Stimulated activated CD4-positive, alpha-beta T cell treated with anti-CD3 and anti-CD28 coated beads, Interleukin-1b, Interleukin-23, amount 100 ng/mL, for 24 hours (primary cell): ENCODE measurements at places on chromosomes 6 and 20.

- no peak for DNase-seq
Measured at GRCh38 chr20:13638162-13638495, 603 bp downstream of the TASP1 start.

GRCh38 chr6:13038315-13038714, 290.0 kb downstream of the TBC1D7 start:
- DNase-seq = no peak

DNA sequence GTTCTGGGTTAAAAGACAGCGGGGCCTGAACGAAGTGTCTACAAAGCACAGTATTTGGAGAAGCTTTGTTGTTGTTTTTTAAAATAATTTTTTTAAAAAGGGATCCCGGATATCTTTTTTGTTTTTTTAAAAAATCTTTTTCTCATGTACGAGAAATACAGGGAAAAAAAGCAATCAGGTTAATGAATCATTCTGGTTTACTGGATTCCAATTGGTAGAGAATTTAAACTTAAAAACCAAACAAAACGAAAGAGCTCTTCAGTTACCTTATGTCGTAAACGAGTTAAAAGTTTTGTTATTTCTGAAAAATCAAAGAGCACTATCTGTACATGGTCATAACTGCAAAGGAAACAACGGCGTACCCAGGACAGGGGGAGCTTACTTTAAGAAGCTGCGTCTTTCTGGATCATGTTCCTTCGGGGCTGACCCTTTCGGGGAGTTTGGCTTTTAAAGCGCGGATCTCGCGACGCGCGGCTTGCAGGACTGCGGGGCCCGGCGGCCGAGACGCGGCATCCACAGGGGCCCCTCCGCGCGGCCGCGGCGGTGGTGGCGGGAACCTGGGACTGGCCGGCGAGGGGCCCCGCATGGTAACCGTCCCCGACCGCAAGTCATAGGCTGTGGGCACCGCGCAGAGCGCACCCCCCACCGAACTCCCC, 927 bp downstream of the IL20RA start:
- DNase-seq = no peak

DNA sequence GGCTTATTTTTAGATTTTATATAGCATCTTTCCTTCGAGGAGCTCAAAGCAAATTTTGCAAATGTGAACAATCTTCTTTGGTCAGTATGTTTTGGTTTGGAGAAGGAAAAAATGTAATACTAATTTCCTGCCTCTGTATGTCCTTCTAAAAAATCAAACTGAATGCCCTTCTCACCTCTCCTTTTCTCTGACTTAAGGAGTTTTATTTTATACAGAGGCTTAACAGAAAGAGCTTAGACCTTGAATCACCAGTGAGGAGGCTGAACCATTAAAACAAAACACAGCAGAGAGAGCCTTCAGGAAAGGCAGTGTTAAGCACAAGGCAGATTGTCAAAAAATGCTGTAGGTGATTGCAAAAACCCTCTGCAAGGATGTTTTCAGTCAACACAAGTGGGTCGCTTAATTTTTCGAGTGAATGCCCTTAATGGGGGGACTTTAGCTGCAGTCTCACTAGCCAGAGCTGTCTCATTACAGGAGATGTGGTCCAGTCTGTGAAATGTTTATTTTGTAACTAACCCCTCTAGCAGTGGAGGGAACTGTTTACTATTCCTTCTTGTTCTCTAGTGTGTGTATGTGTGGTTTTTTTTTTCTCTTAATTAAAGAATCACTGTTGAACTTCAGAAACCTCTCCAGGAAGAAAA, 481.3 kb upstream of the CITED2 start:
- no peak for DNase-seq

DNA sequence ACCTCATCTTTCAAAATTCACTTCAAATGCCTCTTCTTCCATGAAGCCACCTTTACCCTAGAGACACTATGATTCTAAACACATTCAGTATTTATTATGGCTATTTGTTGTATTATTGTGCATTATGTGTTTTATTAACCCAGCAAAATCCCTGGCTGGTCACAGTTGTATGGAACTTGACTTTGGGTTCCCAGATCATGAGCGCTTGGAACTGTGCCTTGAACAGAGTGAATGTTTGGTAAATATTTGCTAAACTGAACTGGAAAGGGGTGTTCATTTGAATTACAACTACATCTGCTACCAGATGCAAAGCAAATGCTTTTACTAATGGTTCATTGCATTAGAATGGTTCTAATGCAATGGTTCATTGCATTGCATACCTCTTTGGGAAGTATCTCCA, 259.8 kb downstream of the PKHD1 start:
- DNase-seq = no peak

- DNase-seq = no peak
Measured at GRCh38 chr6:12294851-12295536, 4.8 kb downstream of the EDN1 start.

- DNase-seq = no peak
Measured at GRCh38 chr6:124798942-124799496, 163.2 kb upstream of the RNF217 start.

GRCh38 chr6:55578537-55579363, at the start of gene HMGCLL1:
Gene HMGCLL1, minus strand, starts transcription at chr6:55579192. Its CDS starts 137 bp downstream, at chr6:55579055.
- no peak for DNase-seq

- peak; percentile 50 for DNase-seq
Measured at GRCh38 chr6:106098383-106099234, 12.5 kb downstream of the PRDM1 start.

- no peak for DNase-seq
Measured at GRCh38 chr6:168014428-168014827, 17.0 kb downstream of the KIF25 start.

GRCh38 chr6:106574741-106575458, 54.4 kb downstream of the RTN4IP1 start:
- DNase-seq = no peak

- no peak for DNase-seq
Measured at GRCh38 chr20:50513169-50514034, 3.2 kb downstream of the PTPN1 start.

DNA sequence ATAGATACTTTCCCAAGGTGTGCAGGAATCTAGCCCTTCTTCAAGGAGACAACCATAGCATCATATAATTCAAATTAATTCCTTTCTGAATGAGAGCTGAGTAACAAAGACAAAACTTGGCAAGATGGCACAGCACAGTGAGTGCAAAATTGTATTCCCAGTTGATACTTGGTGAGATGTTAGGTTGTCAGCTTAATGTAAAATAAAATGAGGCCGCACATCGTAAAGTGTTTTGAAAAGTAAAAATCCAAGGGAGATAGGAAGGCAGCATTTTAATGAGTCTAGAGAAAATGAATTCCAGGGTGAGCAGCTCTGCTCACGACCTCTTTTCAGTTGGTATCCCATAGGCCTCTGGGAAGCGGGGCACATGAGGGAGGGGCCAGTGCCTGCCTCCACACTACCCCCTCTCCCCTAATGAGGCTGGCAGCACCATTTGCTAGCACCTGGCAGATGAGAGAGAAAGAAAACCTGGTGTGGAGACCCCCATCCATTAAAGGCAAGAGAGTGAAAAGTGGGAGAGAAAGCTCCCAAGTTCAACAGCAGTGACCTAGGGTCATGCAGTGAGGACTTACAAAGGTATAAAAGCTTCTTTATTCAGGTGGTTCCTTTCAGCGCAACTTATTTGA, 158.4 kb downstream of the BTBD9 start:
- DNase-seq = no peak

DNA sequence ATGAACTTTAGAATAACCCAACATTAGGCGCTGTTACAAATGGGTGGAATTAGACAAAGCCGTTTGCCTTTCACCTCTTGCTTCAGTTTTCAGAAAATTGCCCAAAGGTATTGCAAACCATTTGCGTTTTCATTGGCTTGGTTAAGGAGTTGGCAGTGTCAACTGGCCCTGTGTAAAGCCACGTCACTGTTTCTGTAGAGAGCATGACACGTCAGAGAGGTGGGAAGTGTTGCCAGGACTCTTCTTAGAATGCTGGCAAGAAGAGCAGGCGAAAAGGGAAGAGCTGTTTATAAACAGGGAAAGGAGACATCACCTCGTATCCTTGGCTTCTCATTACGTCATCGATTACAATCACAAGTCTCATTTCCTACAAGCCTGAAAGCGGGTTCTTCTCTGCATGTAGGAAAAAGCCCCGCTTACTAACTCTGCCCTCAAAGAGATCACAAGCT, 4.2 kb upstream of the IRF4 start:
- no peak for DNase-seq

DNA sequence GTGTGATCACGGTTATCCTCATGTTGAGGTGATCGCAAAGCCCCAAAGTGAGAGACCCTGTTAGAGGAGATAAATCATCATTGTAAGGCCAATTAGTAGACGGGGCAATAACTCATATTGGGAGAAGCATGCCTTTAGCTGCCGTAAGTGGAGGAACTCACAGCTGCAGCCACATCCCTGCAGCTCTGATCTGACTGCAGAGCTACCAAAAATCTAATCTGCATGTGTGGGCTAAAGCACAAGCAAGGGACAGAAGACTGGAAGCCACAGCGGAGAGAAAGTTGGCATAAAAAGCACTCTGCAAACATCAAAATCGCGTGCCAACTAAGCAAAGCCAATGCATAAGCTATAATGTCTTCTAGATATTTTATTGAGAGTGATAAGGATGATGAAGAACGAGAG, 79.8 kb downstream of the TBC1D7 start:
- DNase-seq = no peak

GRCh38 chr6:73656531-73657145, 2.8 kb upstream of the SLC17A5 start:
- DNase-seq = no peak

- no peak for DNase-seq
Measured at GRCh38 chr20:50017576-50018248, 34.9 kb downstream of the SNAI1 start.

GRCh38 chr6:43838276-43839036, 68.4 kb downstream of the VEGFA start:
- DNase-seq = no peak

DNA sequence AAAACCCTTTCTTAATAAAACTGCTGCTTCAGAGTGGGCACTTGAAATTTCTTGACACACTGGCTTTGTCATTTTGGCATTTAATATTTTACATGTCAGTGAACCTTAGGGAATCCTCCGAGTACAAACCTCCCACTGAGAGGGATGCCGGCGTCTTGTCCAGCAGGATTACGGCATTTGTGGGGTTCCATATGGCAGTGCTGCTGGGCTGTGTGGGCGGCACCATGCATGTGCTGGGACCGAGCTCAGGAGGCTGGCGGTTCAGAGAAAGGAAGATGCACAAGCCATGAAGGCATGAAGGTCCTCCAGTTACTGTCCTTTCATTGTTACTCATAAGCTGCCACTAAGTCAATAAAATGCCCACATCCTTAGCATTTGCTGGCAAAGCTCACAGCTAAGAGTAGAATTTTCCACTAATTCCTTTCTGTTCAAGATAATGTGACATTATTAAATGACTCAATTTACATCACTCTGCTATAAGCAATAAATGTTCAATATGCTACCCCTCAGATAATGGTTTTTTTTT, 61.4 kb downstream of the LY86 start:
- no peak for DNase-seq

- no peak for DNase-seq
Measured at GRCh38 chr6:106617302-106617701, 12.0 kb downstream of the RTN4IP1 start.

- no peak for DNase-seq
Measured at GRCh38 chr6:30914854-30915590, 984 bp downstream of the VARS2 start.

GRCh38 chr6:134034961-134035822, 17.2 kb downstream of the SLC2A12 start:
- DNase-seq = no peak

DNA sequence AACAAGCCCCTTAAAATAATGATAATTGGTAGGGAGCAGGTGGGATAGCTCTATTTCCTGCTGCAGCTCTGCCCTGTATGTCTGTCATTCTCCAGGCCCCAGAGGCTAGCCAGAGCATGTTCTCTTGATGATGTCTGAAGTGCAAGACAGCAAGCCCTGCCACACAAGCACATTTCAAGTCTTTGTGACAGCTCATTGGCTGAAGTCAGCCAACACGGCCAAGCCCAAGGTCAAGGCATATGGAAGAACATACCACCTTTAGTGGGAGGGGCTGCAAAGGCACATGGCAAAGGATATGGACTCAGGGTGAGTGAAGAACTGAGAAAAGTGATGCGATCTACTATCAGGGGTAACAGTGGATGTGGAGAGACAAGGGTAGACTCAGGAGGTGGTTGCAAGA, 116.1 kb downstream of the PRND start:
- no peak for DNase-seq

DNA sequence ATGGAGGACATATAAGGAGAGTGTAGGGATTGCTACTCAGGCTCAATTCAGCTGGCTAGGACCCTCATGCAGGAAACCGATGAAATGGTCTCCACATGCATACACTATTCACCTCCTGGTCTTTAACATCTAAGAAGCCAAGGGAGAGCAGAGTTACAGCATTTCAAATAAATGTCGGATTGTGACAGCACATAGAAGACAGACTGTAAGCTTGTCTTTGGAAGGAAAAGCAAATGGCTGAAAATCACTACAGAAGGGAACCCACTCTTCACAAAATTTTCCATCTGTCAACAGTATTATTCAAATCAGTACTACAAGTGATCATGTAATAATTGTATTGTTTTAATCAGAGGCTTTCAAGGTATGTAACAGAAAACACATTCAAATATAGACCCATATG, 72.9 kb downstream of the ATG5 start:
- DNase-seq = no peak

GRCh38 chr20:33709905-33710541, 10.1 kb downstream of the PXMP4 start:
- no peak for DNase-seq

DNA sequence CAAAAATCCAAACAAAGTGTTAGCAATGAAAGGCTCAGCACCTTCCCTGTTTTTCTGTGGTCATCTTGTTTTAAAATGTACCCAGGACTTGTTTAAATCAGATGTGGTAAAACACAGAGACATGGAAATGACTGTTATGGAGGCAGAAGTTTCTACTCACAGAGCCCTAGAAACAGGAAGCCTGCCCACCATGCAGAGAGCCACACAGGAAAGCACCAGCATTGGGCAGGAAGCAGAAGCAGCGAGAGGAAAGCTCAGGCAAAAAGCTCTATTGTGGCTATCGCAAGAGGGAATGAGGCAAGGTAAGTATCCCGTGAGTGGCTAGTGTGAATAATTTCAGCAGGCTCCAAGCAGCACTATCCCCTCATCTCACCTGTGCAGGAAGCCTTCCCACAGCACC, 42.8 kb downstream of the GPR6 start:
- no peak for DNase-seq

- no peak for DNase-seq
Measured at GRCh38 chr6:17932330-17932852, 55.0 kb downstream of the KIF13A start.

- DNase-seq = no peak
Measured at GRCh38 chr20:32536851-32537656, 48.1 kb downstream of the NOL4L start.
